ENCODE measurements at places on chromosomes 11 and 22.

DNA sequence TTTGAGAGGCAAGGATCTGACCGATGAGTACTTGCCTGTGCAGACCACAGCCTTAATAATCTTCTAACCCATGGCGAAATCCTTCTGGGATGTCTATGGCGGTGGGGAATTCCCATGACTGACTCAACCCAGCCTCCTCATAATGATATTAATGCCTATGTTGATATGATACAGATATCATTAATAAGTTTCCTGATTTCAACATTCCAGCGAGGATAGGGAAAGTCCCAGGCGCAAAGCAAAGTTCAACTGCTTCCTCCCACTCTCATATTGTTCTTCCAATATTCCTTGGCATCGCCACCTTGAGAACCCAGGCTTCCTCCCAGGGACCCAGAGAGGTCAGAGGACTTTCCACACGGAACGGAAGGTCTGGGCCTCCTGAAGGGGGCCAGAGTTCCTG, 110.3 kb upstream of the TMEM45B start:
- DNase-seq = no peak

- no peak for DNase-seq
These were observed 58.4 kb downstream of the RTL6 start for GRCh38 chr22:44439356-44440223.

- DNase-seq = no peak
These were observed 2.8 kb downstream of the VWCE start for GRCh38 chr11:61292356-61292755.

DNA sequence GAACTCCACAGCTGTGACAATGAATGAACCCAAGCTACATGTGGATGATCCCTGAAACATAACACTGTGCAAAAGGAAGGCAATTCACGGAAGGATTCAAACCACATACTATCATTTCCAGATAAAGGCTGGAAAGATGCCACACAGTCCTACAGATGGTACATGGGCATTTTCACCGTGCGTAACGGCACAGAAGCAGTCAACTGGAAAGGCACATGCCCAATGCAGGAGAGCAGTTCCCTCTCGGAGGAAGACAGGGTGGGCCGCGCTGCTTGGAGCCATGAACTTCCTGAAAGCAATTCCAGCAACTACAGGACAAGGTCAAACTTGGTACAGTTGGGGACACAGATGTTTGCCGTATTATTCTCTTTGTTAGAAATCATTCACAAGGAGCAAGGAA, 103.7 kb downstream of the SHANK2 start:
- DNase-seq = no peak

GRCh38 chr11:8282631-8283030, 19.0 kb upstream of the LMO1 start:
- DNase-seq = no peak

GRCh38 chr11:71139516-71140205, 112.7 kb downstream of the SHANK2 start:
- no peak for DNase-seq

DNA sequence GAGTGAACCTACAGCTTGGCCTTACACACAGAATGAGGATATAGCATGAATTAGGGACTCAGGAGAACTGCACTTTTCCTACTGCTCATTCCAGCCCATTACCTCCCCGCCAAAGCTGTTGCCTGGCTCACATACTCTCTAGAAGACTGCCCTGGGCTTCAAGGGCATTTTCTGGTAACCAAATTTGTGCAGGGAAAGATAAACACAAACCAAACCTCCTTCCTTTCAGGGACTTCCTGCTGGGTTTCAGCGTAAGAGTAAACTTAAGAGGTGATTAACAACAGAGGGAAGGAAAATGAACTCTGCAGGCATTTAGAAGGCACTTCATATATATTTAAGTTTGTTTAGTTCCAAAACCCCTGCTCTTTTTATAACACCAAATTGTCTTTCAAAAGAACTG, 194.9 kb downstream of the SWAP70 start:
- DNase-seq = no peak

GRCh38 chr11:116792869-116793771, 1.4 kb upstream of the APOA5 start:
- DNase-seq = peak; percentile 27

DNA sequence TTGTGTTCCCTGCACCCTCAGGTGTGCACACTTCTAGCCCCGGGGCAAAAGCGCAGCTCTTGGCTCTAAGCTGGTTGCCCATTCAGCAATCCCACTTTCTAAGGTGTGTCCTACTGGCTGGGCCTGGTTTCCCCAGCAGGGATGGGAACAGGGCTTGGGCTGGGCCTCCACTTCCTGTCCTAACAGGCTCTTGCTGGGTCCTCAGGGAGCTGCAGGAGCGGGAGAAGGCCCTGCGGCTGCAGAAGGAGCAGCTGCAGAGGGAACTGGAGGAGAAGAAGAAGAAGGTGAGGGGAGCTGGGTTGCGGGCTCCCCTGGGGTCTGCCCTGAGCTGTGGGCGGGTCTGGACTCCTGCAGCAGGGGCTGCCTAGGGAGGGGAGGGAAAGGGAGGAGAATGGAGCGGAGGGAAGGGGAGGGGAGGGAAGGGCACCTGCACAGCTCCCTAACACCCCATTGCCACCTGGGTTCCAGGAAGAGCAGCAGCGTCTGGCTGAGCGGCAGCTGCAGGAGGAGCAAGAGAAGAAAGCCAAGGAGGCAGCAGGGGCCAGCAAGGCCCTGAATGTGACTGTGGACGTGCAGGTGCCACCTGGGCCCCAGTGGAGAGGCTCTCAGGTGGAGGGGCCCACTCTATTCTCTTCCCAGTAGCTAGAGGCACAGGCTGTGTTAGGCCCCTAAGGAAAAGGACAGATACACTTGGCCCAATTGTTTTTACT, 24.6 kb downstream of the INCENP start:
- DNase-seq = no peak

DNA sequence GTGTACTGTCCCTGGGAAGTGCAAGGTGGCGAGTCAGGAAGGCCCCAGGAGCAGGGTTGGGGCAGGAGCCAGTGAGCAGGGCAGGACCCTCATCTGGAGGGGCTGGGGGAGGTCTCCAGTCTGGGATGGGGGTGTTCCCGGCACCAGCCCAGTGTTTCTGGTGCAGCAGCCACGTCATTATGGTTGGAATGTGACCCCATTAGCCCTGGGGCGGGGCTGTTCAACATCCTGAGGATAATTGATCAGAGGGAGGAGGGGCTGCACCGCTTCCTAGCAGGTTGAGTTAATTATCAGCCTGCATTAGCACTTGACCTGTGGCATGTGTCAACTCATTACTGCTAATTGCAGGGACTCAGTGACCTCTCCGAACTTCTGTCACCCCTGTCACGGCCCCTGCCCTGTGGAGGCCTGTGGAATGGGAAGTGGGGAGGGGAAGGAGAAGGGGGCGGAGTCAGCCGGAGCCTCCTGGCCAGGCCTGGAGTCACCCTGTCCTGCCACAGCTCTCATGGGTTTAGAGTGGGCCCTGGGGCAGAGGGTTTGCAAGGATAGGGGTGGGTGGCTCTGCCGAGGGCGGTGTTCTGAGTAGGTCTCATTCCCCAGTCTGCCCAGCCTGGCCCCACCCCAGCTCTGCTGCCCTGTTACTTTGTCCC, 52.8 kb upstream of the CCDC188 start:
- DNase-seq = peak; percentile 29

DNA sequence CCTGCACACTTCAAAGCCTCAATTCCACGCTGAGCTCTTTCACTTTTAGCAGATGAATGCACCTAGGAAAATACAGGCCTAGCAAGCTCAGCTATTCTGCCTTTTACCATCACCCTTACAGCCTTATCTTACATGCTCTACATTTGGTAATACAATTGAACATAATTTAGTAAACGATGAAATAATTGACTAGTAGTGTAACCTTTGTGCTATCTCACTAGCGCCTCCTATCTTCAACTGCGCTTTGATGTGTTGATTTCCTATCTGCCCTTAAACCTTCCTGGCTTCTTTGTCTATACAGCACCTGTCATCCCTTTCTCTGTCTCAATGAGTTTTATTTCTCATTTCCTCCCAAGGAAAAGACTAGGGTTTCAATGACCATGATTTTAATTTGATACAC, 149.7 kb downstream of the LRRC4C start:
- no peak for DNase-seq

- DNase-seq = no peak
These were observed 27.1 kb downstream of the RNF169 start for GRCh38 chr11:74775762-74776161.

DNA sequence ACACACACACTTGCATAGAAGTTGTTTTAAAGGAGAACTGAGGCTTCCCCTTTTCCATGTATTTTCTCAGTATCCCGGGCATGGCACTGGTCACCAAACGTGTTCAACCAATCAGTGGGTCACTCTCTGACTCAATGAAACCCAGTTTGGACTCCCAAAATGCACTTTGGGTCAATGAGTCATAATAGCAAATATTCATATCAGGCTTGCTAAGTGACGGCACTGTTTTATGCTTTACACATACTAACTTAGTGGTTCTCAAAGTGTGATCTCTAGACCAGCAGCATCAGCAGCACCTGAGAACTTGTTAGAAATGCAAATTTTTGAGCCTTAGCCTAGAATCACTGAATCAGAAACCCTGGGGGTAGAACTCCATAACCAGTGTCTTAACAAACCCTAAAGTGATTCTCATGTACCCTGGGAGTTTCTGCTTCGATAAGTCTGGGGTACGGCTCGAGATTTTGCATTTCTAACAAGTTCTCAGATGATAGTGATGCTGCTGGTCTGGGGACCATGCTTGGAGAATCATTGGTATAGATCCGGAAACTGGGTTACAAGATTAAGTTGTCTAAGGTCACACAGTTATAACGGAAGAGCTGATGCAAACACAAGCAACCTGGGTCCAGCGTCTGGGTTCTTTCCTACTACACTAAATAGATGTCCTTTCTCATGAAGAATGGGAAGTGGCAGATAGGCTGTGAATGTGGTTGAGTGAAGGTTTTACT, 35.6 kb downstream of the ETS1 start:
- no peak for DNase-seq

- DNase-seq = no peak
These were observed 5.2 kb upstream of the C22orf42 start for GRCh38 chr22:32164075-32164860.

- DNase-seq = peak; percentile 38
These were observed 36.6 kb downstream of the DCUN1D5 start for GRCh38 chr11:103055221-103055890.

GRCh38 chr22:29738118-29738815, 18.5 kb downstream of the CABP7 start:
- DNase-seq = no peak

DNA sequence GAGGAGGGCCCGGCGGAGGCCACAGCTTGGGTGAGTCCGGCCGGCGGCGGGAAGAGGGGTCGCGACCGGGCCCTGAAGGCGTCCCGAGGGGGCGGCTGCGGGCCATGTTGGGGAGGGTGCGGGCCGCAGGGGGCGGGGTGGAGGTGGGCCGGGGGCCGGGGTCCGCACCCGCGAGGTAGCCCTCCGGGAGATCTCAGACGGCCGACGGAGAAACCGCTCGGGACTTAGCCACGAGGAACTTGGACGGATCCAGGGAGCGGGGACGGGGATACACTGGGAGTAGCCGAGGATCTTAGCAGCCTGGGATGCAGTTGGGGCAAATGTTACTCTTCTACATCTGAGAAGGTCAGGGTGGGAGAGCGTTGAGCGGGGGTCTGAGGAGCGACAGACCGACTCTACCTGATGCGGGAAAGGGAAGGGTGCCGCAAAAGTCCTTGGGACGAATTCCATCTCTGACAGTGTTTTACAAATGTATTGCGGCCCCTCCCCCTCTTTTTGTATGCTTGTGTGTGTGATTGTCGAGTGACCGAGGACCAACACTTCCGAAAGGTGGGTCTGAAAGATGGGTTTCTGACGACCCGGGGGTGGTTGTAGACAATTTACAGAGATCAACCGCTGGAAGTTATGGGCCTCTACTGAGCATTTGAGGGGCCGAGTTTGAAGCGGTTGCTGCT, 658 bp downstream of the STIP1 start:
- DNase-seq = no peak

DNA sequence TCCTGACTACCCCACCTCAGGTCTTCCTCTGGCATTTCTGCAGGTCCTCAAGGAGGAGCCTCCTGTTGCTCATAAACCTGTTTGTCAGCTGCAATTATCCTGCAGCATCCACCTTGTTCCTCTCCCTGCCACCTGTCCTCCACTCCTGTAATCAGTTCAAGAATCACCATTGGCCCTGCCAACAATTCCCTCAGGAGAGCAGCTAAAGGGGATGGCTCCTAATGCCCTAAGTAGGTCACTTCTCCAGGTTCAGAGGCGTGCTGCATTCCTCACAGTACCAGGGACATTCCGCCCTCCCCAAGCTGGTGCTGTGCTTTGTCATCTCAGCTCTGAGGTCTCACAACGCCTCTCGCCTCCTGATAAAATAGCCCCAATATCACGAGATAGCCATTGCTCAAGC, 2.1 kb downstream of the CLDN25 start:
- DNase-seq = no peak

DNA sequence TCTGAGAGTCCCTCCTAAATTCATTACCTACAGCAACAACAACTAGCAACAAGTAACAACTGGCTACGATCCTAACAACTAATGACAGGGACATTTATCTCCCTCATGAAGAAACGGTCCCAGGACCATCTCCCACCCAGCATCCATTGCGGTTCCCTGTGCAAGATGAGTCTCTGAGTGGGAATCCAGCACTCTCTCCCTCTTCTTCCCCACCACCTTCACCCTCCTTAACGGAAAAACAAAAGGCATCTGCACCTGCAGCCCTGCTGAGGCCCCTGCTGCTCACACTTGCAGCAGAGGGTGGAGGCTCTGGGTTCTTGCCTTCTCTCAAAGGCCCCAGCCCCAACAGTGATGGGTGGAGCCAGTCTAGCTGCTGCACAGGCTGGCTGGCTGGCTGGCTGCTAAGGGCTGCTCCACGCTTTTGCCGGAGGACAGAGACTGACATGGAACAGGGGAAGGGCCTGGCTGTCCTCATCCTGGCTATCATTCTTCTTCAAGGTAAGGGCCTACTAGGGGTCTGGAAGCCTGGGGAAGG, at the start of gene CD3G:
Gene CD3G, plus strand, starts transcription at position 364 of the 535 bp plus-strand sequence. Its CDS starts 80 bp downstream, at position 444.
- no peak for DNase-seq
